Epithelial cell of prostate (primary cell): ENCODE measurements at places on chromosomes 3 and 15.

- DNase-seq = no peak
Observed at GRCh38 chr3:139710212-139710611, 32.4 kb upstream of the NMNAT3 start.

GRCh38 chr3:97479740-97480139 is 284.8 kb upstream of the ARL6 start:
- DNase-seq = no peak

DNA sequence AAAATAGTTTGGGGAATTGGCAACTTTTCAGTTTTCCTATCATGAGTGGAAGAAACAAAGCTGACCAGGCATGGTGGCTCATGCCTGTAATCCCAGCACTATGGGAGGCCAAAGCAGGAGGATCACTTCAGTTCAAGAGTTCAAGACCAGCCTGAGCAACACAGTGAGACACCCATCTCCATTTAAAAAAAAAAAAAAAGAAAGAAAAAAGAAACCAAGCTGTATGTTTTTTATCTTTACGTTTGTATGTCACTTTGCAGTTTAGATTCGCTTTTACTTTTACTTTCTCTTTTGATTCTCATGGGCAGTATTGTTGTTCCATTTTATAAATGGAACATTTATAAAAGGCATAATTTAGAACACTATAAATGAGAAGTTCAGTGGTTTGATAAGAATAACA is 31.2 kb upstream of the TNIK start:
- no peak for DNase-seq

DNA sequence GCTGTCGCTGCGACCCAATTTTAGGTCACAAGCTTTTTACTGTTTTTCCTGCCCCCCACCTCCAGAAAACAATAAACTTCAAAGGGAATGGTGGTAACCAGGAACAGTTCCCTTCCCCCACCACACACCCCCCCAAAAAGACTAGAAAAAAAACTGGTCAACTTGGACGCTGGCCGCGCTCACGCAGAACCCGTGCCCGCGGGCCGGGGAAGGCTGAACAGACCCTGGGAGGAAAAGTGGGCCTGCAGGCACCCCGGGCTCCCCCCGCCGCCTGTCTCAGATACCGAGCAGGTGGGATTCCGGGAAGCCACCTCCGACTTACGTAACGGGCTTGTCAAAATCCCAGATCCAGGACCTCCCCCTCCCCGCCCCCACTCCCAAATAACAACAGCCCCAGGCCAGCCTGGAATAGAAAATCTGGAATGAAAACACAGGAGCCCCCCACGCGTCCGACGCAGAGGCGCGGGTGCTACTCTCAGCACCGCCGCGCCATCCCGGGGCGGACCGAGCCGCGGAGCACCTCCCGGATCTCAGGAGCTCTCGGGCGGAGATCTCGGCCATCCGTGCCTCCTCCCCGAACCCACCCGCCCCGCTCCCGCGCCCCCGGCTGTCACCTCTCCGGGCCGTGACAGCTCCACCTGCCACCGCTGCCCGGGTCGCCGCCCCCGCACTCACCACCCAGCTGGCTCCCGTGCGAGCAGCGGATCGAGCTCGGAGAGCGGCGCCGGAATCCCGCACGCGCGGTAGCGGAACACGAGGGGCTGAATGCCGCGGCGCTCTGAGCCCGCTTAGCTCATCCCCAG is 557 bp downstream of the DENND4A start:
- DNase-seq = no peak

GRCh38 chr15:39301589-39301999 is 279.3 kb upstream of the THBS1 start:
- no peak for DNase-seq

DNA sequence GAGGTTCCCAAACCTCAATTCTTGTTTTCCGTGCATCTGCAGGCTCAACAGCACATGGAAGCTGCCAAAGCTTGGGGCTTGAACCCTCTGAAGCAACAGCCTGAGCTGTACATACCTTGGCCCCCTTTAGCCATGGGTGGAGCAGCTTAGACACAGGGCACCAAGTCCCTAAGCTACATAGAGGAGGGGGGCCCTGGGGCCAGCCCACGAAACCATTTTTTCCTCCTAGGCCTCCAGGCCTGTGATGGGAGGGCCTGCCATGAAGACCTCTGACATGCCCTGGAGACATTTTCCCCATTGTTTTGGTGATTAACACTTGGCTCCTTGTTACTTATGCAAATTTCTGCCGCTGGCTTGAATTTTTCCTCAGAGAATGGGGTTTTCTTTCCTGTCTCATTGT is 24.6 kb downstream of the SRP14 start:
- no peak for DNase-seq

DNA sequence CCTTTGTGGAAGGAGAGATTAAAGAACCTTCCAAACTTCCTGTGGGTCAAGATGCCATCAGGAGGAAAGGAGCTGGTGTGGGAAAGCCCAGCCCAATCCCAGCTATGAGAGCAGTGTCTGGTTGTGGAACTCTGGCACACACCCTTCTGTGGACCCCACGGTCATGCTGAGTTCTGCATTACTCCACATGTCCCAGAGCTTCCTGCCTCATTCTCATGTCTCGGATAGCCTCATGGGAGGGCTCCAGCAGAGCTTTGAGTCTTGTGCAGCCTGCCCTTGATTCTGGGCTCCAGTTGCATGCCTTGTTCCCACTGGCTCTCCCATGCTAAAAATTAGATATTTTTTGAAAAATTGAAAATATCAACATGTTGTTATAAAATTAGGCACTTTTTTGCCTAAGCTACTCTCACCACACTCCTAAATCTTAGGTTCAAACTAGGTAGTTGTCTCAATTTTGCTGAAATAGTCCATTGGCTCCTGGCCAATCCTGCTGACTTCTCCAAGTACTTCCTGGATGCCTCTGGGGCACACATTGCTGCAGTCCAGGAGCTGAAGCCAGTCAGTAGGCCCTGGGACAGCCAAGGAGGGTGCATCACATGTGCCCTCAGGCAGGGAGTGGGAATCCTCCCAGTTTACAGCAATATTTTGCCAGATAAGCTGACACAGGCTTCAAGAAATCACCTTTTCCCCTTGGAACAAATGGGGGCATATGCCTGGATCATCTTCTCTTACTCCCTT is 144.3 kb downstream of the EEFSEC start:
- peak; percentile 10 for DNase-seq

DNA sequence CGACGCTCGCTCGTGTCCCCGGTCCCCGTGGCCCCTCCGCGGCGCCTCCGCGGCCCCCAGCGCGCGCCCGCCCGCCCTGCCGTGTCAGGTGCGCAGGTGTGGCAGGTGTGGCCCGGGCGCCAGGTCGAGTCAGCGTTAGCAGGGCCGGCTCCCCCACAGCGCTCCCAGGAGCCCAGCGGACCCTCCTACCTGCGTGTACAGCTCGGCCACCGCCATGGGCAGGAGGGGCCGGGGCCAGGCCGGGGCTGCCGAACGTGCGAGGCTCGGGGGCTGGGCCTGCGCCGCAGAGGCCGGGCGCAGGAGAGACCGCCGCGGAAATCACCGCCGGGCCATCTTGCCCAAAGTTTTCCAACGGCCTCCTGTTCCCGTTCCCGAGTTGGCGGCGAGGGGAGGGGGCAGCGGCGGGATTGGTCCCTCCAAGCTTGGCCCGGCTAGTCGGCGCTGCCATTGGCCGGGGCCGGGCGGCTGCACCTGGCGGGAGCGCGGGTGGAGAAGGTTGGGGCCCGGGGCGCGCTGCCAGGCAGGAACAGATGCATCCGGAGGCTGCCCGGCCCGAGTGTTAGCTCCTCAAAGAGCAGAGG is at the start of gene MYO5C:
TSS of gene MYO5C (minus strand) at position 384 of the 581 bp plus-strand sequence. CDS start at position 216, 168 bp downstream.
- no peak for DNase-seq

GRCh38 chr3:100518983-100519382 is 26.6 kb downstream of the TMEM45A start:
- DNase-seq = no peak

GRCh38 chr15:64351265-64351664 is 4.7 kb downstream of the CSNK1G1 start:
- DNase-seq = no peak

- DNase-seq = no peak
Observed at GRCh38 chr15:58357529-58358476, 74.0 kb upstream of the LIPC start.

DNA sequence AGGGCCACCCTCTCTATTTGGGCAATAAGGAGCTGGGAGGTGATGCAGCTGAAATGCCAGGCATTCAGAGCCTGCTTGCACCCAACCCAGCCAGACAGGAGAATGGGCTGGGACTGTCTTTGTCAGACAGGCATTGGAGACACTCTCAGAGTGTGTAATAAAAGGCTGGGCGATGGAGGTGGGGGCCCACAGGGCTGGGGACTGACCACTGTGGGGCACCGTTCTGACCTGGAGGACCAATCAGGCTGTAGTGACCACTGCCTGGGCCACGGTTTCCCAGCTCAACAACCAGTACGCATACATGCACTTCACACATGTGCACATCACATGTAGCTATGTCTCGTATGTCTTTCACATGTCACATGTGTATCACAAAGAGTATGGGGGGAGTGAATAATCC is 5.7 kb upstream of the IGDCC3 start:
- no peak for DNase-seq

DNA sequence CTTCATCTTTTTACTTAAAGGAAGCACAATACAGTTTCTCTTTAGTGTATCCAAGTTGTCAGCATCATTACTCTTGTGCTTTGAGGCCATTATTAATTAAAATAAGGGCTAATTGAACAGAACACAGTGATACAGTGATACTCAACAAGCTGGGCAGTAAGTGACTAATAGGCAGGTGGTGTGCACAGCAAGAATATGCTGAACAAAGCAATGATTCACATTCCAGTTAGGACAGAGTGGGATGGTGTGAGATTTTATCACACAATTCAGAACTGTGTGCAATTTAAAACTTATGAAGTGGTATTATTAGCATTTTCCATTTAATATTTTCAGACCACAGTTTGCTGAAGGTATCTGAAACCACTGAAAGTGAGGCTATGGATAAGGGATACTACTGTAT is 116.9 kb downstream of the PLOD2 start:
- DNase-seq = peak; percentile 57

GRCh38 chr15:76577879-76578512 is 241.4 kb downstream of the ISL2 start:
- peak; percentile 33 for DNase-seq

DNA sequence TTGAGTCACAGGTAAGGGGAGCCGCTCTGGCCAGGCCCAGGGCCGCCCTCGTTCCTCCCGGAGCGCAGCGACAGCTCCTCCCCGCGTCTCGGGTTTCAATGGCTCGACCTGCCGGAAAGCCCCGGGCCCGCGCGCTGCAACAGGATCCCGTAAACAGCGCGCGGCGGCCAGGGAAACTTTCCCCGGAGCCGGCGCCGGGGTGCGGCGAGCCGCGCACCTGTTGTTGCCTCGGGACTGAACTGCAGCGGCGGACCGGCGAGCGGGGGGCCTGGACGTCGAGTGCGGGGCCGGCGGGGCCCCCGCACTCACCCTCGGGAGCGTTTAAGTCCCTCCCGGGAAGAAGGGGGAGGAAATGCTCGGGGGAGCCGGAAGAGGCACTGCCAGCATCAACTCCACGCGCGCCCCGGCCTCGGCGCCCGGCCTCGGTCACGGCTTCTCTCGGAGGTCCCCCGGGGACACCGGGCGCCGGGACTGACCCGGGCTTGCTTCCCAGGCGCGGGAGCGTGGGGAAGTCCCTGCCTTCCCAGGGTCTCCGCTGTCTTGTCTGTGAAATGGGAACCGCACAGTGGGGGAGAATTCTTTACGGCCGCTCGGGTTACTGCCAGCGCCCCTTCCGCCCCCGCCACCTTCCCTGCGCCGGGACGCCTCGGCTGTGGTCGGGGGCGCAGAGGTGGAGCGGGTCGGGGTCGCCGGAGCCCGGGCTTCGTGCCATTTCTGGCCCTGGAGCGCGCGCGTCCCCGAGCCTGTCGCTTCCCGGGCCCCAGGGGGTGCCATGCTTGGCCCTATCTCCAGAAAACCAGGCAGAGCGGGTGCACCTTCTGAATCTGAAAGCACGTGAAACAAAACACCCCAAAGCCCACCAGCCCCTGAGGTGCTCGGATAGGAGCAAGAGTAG is 7.5 kb upstream of the PGPEP1L start:
- DNase-seq = no peak

DNA sequence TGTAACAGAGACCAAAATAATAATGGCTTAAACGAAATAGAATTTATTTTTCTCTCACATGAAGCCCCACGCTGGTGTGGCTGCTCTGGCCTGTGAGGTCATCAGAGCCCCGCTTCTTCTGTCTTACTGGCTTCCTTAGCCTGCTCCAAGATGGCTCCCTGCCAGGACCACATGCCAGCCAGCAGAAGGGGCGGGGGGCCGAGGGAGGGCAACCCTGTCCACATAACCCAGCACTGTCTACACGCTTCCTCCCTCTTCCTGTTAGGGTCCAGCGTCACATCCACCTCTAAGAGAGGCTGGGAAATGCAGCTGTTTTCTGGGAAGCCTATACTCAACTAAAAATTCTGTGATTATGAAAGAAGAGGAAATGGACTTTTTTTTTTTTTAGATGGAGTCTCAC is 107.9 kb upstream of the DLG1 start:
- no peak for DNase-seq

DNA sequence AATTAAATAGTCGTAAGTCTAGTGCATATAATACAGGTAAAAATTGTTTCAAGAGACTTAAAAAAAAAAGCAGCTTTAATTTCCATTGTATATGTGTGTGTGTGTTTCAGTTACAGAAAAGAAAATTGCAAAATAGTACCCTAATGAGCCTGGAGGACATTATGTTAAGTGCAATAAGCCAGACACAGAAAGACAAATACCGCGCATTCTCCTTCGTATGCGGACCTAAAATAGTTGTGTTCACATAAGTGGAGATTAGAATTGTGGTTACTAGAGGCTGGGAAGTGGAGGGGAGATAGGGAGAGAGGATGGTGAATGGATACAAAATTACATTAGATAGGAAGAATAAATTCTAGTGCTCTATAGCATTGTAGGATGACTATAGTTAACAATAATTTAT is 3.6 kb downstream of the MESD start:
- no peak for DNase-seq

DNA sequence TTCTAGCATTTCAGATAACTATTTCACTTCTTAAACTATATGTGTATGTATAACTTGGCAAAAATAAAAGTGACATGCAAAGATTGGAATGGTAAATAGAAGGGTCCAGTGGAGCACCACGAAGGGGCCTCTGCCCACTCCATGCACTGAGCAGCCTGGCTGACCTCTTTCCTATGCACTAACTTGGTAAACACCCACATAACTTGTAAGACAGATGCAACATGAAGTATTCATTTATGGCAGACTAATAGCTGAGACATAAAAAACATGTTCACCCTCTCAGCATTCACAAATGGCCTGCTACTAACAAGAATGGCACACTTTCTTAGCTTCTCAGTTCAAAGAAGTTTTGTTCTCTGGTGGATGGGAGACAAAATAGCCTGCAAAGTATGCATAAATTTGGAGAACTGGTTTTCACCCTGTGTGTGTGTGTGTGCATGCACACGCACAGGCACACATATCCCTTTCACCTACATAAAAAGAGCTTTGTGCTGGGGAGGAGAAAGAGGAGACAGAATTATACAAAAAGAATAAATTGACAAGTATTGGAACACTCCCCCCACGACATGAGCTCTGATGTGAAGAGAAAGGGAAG is 26.5 kb upstream of the RYK start:
- no peak for DNase-seq

- no peak for DNase-seq
Observed at GRCh38 chr3:123593381-123593780, 8.5 kb upstream of the HACD2 start.

GRCh38 chr3:195129072-195129643 is 141.8 kb downstream of the XXYLT1 start:
- no peak for DNase-seq
